ENCODE measurements at places on chromosomes 16 and 17.
A peak's percentile ranks its signal among the peaks of the same experiment; 100 is the strongest.

DNA sequence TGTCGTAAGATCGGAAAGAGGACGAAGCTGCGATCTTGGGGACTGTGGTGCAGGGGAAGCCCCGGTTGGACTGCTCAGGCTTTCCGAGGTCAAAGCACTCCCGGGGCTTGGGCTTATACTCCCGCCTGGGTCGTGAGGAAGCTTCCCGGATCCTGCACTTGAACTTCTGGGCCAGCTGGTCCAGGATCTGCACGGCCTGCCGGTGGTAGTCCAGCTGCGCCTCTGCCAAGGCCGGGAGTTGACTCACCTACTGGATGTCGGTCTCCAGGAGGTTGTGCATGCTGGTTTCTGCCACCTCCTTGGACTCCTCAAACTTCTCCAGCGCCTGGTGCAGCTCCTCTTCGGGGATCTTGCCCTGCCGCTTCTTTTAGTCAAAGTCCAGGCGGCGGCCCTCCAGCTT is 99.2 kb downstream of the KPNA2 start:
- no peak for DNase-seq

- no peak for DNase-seq
Observed at GRCh38 chr17:6423931-6424330, 11.0 kb downstream of the AIPL1 start.

- DNase-seq = no peak
Observed at GRCh38 chr17:78905116-78905515, 2.1 kb upstream of the CEP295NL start.

- DNase-seq = no peak
Observed at GRCh38 chr16:88543230-88543813, 26.9 kb upstream of the ZC3H18 start.

- peak; percentile 68 for DNase-seq
Observed at GRCh38 chr17:17098551-17099179, 56.4 kb downstream of the MPRIP start.

- no peak for DNase-seq
Observed at GRCh38 chr17:58378733-58379510, 26.9 kb upstream of the SUPT4H1 start.

GRCh38 chr17:17019430-17019762 is 22.9 kb upstream of the MPRIP start:
- DNase-seq = no peak
